ENCODE measurements at places on chromosomes 4 and X.

DNA sequence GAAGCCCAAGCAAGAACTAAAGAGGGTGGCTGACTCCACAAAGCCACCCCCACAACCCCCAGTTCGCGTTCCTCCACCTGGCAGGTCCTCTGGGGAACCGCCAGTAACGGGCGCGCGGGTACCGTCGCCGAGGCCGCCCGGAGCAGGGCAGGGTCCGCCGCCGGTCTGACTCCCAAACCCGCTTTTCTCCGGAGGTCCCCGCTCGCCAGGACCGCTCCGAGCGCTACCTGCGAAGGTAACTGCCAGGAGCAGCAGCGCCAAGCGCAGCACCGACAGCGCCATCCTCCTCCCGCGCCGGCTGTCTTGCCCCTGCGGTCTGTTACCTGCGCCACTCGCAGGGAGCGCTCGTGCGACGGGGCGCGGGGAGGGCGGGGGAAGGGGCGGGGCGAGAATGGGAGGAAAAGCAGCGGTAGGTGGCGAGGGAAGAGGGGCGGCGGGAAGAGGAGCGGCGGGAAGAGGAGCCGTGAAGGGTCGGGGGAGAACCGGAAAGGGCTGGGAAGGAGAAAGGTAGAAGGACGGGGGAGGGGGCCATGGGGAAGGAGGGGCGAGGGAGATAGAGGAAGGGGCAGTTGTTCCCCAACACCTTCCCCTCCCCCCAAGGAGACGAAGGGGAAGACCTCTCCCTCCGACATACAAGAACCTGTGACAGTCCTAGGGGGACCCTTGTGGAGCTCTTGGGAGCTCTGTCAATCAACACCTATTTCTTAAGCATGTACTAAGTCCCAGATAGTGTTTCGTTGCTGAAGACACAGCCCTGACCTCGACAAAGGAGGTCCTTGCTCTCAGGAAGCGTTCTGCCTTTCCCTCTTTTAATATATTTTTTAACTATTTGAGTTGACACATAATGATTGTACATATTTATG, at the start of gene SPINK2:
SPINK2 (minus strand) TSS at position 321 of the 863 bp plus-strand sequence; CDS start at position 282, 39 bp downstream.
- peak; percentile 72 for DNase-seq

GRCh38 chrX:42746606-42747005, 31.4 kb downstream of the PPP1R2C start:
- DNase-seq, result no peak

DNA sequence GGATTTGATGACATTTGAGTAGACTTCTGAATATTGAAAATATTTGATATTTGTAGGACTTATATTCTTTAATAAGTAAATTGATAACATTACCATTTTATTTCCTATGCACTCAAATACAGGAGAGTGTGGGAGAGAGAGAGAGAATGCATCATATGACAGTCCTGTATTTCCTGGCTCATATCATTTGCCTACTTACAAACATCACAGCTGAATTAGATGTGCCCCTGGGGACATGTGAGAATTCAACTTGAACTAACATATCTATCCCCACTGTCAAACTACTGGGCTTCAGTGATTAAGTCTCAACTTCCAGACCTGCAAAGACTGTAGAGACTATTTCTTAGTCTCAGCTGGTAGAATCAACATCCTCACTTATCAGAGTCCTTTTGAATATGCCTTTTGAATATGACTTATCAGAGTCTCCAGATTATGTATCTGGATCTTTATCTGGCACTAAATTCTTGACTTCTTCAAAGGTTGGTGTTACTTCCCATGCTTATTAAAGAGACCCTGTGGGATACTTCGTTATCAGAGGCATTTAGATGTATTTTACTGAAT, 75.5 kb downstream of the PABPC4L start:
- DNase-seq, result no peak

- DNase-seq, result no peak
These were observed 90.2 kb upstream of the DCLK2 start for GRCh38 chr4:149988087-149988410.

GRCh38 chr4:119559044-119559647, 69.5 kb downstream of the PDE5A start:
- DNase-seq, result no peak

DNA sequence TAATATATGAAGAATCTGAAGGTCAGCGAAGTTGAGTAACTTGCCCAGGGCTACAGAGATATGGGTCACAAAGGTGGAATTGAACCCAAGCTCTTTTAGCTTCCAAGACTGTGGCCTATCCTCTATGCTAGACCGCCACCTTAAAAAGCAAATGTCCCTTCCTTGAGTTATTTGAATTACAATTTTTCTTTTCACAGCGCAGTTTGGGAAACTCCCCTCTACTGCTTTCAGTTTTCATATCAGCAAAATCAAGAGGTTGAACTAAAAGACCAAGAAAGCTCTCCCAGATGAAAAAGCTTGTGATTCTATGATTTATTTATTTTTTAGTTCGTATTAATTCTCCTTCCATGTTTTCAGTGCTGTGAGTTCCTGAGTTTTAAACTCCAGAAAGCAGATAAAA, 174.5 kb upstream of the C1QTNF7 start:
- DNase-seq, result no peak

GRCh38 chr4:145614233-145614610, 5.0 kb upstream of the MMAA start:
- DNase-seq, result no peak

GRCh38 chr4:15809058-15809457, 30.9 kb downstream of the CD38 start:
- no peak for DNase-seq

GRCh38 chr4:56391270-56391669, 4.0 kb upstream of the AASDH start:
- no peak for DNase-seq

DNA sequence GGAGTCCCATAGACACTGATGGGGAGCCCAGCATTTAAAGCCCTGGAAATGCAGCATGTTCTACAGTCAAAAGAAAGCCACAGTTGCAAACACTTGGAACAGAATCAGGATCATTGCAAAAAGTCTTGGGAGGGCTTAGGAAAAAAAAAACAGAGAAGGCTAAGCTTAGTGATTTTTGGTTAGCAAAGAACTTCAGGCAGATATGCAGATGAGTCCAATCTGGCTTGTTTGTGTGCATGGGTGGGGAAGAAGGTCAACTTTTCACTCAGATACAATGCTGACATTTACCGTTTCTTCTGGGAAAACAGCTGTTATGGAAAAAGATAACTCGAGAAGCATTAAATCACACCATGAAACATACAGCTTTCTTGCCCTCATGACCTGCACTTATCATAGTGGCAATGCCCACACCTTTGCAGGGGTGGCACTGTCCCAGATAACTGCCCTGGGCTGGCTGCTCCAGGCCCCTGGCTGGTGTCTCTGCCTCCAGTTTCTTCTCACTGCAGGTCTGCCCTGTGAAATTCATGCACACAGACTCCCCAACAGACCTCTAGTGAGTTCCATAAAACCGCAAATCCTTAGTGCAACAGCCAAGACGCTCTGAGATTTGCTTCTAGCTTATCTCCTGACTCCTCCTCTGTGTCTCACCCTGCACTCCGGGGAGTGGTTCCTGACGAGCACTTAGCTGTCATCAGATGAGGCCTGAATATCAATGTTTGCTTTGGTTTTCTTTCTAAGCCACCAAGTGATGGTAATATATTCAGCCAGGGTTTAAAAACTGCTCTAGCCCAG, 99.2 kb downstream of the DRD5 start:
- no peak for DNase-seq

DNA sequence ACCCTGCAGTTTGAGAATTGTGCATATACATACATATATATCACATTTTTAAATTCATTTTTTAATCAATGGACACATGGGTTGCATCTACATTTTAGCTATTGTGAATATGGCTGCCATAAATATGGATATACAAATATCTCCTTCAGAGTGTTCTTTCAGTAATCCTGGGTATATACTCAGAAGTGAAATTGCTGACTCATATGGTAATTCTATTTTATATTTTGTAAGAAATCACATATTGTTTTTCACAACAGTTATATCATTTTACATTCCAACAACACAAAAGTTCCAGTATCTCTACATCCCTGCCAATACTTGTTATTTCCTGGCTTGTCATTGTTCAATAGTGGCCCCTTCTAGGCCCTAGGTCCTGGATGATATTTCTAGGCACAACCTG, 20.6 kb upstream of the HSFX4 start:
- DNase-seq, result no peak

DNA sequence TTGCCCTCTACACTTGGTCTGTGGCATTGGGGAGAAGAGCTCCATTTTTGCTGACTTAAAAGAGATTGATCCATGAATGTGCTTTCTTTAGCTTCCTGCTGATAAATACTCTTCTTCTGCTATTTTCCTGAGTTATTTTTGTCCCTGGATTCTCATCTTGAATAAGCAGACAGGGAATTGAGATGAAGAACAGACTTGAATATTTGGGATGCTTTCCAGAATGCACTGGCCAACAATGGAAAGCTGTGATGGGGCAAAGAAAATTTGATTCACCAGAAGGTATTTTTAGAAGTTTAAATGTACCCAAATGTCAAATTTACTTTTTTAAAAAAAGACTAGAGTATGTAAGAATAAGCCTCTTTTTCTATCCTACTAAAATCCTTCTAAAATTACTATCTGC, 309.9 kb upstream of the PPP1R2C start:
- no peak for DNase-seq

Data from NCI-H510A (cell line).